ENCODE measurements at places on chromosomes 5 and 9.
A peak's percentile ranks its signal among the peaks of the same experiment; 100 is the strongest.

GRCh38 chr5:15620501-15620900 is 120.5 kb downstream of the FBXL7 start:
- DNase-seq: no peak

DNA sequence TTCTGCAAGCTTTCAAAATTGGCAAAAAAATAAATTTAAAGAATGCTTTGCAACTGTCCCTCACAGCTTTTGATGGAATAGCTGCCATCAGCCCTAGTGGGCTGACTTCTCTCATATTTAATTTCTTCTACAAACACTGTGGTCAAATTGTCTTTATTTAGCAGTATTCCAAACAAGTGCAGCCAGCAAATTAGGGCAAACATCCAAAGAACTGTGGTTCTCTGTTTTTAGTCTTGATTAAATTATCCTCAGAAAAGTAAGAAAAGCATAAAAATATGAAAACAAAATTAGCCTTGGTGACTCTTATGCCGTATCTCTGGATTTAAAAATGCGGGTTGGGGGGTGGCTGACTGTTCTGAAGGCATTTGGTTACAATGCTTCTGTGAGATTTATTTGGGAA is 95.8 kb upstream of the RETREG1 start:
- DNase-seq: no peak

GRCh38 chr9:137194909-137195308 is 5.6 kb downstream of the TPRN start:
- DNase-seq: no peak

DNA sequence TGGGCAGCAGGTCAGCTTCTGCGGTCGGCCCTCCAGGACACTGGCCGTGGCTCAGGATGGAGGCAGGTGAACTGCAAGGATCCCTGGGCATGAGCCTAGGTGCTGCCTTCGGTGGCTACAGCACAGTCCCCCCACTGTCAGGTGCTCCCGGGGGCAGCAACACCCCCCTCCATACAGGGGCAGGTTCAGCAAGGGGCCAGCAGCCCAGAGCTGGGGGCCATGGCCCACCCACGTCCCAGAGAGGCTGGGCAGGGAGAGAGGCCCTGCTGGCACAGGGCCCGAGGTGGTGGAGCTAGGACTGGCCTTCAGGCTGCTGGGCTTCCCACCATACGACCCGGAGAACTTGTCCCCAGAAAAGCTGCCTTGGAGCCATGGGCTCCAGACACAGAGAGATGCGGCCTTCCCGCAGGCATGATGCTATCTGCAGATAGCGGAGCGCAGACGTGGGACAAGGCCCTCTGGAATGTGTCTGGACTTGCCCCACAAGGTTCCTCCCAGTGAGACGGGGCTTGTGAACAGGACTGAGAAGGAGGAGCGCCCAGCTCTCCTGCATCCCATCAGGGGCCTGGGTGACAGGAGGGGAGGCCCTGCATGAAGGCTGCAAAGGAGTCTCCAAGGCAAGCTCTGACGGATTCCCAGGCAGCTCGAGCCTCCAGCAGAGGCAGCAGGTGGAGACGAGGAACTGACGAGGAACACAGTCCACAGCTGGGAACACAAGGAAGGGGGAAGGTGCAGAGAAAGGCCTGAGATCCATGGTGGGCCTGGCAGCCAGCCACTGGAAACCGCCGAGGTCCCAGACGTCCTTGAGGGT is 111.1 kb downstream of the VAV2 start:
- DNase-seq: no peak

DNA sequence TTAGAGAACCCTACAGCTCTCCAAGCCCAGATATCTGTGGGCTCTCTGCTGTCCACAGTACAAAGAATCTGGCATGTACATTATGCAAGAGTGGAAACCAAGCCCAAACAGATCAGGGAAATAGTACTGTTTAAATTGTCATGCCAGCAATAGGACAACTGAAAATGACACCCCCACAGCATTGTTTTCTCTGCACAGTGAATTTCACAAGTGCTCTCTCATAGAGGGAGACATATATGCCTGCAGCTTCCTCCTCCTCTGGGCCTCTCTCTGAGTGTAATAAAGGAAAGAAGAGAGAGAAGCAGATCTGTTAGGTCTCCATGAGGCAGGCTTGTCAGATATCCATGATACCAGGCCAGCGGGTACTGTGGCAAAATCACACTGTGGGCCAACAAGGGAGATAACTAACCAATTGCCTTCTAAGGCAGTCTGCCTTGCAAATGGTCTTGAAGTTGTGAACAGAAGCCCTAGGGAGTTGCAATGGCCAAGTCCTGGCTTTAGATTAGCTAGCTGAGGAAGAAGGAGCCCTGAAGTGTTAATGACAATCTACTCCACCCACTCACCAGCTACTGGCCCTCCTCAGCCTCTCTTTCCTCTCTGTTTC is 54.4 kb upstream of the JMY start:
- no peak for DNase-seq

- DNase-seq: no peak
These were observed 129.3 kb downstream of the KDM4C start for GRCh38 chr9:6887051-6887450.

GRCh38 chr5:81233080-81233634 is at the start of gene CKMT2:
Gene CKMT2 (plus strand): TSS chr5:81233322. CDS start chr5:81251133, 17,811 bp downstream.
- no peak for DNase-seq

GRCh38 chr9:78321505-78321904 is 24.6 kb downstream of the PSAT1 start:
- DNase-seq: no peak

GRCh38 chr5:64462391-64462790 is 43.4 kb upstream of the RGS7BP start:
- no peak for DNase-seq

- no peak for DNase-seq
These were observed 13.3 kb downstream of the ABO start for GRCh38 chr9:133261753-133262120.

DNA sequence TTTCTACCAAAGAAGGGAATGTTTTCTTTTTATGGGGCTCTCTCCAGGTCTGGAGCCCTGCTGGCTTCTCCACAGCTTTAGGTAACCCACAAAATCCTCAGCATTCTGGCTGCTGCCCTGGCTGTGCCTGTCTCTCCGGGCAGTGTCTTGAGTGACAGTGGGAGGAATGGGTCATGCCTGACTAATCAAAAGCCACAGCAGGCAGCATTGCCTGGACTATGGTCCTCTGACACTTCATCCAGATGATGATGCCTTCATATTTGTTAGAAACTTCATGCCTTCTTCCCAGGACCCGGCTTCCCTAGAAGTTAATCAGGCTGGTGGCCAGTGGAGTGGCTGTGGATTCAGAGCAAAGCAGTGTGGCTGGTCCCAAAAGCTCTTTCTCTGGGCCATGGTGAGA is 32.2 kb upstream of the TGFBI start:
- no peak for DNase-seq

GRCh38 chr9:132669319-132669697 is 475 bp downstream of the DDX31 start:
- peak; percentile 12 for DNase-seq

DNA sequence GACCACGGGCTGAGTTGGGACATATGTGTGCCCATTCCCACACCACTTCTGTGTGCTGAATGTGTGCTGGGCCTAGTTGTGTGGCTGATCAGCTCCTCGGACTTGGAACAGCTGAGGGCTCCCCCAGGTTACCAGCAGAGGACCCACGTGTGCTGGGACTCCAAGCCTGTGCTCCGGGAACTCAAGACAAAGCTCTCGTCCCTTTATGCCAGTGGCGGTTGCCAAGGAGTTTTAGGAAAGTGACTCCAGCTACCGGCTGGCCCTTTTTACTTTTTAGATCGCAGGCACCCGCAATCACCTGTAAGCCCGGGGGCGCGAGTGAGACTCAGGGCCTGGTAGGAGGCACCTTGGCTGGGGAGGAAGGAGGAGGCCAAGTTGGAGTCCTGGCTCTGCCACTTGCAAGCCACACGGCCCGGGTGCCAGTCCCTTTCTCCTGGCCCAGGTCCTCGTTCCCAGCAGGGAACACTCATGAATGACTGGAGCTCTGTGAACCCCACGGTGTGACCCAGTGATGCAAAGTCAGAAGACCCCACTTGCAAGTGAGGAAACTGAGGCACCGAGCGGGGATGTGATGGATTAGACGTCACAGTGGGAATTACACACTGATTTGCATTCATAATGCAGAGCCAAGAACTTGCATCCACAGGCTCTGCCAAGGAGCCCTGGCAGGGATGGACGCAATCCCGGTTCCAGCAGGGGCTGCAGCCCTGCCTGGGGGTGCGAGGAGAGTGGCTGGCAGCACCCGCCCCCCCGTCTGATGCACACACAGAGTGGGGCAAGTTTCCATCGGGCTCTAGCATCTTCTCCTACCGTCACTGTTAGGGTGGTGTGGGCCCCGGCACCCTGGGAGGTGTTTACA is 26.9 kb downstream of the CRB2 start:
- no peak for DNase-seq

- no peak for DNase-seq
These were observed 201.2 kb downstream of the TSSK1B start for GRCh38 chr5:113233606-113234005.

- no peak for DNase-seq
These were observed 7.1 kb upstream of the EGFL7 start for GRCh38 chr9:136655536-136656182.

DNA sequence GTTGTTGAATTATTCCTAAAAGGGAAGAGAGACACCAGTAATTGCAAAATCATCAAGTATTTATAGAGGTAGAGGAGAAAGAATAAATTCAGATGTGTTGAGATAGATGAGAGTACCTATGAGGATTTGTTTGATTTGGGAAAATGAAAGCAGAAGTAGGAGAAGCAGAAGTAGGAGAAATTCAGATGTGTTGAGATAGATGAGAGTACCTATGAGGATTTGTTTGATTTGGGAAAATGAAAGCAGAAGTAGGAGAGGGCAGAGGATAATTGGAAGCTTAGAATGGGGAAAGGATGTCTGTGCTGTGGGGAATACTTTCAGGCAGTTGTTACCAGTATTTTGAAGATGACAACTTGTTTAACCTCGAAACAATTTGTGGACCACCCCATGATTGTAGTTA is 35.1 kb upstream of the ZCCHC7 start:
- DNase-seq: no peak

GRCh38 chr5:65412842-65413241 is 68.9 kb downstream of the ADAMTS6 start:
- no peak for DNase-seq

DNA sequence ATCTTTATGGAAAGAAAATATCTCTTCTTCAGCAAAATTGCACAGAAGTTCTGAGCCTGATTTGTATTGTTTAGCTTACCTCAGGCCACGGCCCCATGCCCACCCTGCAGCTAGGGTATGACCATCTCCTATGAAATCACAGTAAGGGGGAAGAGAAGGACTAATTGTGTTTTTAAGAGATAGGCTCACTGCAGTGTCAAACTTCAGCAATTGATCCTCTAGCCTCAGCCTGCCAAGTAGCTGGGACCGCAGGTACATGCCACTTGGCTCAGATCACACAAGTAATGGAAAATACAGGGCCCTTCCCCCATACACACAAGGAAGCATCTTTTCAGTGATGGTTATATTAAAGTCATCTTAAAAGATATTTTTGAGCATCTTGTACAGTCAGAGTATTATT is 60.0 kb downstream of the DMAC1 start:
- no peak for DNase-seq

GRCh38 chr9:95508242-95508967 is 8.4 kb downstream of the PTCH1 start:
- no peak for DNase-seq

DNA sequence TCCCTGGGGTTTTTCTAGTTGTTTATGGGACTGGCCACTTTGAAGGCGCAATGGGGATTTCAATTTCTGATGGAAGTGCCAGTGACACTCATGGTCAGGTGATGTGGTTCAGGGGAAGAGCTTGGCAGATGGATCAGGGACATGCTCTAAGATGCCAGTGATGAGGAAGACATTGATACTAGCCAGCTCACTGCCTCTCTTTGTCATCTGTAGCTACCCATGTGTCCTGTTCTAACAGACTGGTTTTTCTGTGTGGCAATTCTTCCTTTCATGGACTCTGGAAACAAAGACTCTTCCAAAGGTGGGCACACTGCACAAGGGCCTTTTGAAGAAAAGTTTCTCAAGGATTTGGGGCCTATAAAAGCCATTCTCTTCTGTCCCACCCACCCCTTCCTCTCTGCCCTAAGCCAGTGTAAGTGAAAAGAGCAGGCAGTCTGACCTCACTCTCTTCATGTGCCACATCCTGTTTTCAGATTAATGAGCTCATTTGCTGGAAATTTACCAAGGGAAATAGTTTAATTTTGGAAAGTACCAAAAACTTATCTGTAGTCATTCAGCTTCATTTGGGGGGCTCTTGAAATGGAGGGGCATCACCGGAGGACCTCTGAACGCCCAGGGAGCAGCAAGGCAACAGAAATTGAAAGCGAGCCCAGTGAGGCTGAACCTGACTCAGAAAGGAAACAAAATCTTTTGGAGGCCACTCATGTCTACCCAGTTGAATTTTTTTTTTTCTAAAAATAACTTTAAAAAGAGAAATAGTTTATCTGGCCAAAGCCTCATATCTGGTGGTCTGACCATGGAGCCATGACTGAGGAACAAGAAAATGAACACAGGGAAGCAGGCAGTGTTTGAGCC is 4.9 kb upstream of the TRAF1 start:
- peak; percentile 61 for DNase-seq

Data from activated gamma-delta T cell treated with anti-CD3 and anti-CD28 coated beads, Interleukin-2, amount 50 U/mL, for 16 hours (primary cell).